Tibial nerve (tissue), 4 donors: ENCODE measurements at places on chromosomes 6 and 20. TPM values are rescaled to one million over a fixed set of nuclear protein-coding genes. Genes with fewer than 3 reads are reported as not detected.

DNA sequence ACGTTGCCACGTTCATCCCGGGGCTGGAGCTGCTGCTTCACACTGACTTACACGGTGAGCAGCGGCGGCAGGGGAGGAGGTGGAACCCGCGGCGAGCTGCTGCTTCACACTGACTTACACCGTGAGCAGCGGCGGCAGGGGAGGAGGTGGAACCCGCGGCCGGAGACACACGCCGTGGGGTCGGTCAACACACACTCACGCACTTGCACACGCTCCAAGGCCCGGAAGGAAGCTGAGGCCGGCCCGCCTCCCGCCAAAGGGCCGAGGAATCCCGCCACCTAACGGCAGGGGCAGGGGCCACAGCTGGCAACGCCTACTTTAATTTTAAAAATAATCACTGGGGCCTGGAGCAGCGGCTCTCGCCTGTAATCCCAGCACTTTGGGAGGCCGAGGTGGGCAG is 94.4 kb upstream of the FOXC1 start:
- no peak for DNase-seq

DNA sequence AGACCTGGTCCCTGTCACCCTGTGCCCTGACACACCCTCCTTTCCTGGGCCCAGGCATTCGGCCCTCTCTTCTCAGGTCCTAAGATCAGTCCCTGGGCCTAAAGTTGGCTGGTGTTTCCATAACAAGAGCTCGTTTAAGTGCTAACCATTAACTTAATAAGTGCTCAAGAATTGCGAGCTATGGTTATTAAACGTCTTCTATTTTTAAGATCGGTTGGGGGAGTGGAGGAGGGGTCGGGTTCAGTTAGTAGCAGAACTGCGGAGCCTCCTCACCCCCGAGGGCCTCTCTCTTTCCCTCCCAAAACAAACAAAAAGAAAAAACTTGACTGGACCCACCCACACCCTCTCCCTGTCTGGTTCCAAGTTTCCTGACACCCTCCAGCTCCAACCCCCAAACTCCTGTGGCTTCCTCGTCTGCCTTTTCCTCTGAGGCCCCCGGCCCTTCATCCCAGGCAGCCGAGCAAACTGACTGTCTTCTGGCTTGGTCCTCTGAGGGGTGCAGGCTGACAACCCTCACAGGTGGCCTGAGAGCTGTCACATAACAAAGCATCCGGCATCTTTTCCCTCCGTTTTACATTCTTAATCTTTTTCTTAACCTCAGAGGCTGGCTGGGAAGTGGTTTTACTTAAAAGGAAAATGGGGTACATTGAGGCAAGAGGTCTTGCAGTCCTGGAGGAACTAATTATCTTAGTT is 2.0 kb downstream of the STK35 start:
- no peak for DNase-seq

SLA2 gene
- 0.30 TPM for total RNA-seq

HLA-DPB1 gene
- 61.8 TPM for total RNA-seq

- no peak for DNase-seq
Observed at GRCh38 chr20:8043687-8044282, 24.2 kb upstream of the TMX4 start.

DNA sequence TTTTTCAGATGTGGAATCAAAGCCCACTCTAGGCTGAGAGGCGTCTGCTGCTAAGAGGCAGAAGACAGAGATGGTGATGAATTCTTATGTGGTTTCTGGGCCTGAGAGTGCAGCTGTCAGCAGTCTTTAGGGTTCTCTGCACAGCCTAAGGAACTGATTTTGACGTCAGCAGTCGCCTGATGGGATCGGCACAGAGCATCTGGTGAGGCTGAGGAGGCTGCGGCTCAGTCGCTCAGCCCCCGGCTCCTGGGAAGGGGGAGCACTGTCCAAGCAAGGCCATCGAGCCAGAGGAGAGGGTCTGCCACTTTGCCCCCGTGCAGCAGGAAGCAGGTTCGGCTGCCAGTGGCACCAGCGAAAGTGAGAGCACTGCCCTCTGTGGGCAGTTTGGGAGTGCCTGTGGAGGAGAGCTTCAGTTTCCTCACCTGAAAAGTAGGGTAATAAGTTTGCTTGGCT is 92.5 kb downstream of the TCP11 start:
- DNase-seq, result no peak

REPS1 gene
- total RNA-seq, result 52.4 TPM

- DNase-seq, result no peak
Observed at GRCh38 chr6:165245287-165245686, 64.1 kb downstream of the C6orf118 start.

DNA sequence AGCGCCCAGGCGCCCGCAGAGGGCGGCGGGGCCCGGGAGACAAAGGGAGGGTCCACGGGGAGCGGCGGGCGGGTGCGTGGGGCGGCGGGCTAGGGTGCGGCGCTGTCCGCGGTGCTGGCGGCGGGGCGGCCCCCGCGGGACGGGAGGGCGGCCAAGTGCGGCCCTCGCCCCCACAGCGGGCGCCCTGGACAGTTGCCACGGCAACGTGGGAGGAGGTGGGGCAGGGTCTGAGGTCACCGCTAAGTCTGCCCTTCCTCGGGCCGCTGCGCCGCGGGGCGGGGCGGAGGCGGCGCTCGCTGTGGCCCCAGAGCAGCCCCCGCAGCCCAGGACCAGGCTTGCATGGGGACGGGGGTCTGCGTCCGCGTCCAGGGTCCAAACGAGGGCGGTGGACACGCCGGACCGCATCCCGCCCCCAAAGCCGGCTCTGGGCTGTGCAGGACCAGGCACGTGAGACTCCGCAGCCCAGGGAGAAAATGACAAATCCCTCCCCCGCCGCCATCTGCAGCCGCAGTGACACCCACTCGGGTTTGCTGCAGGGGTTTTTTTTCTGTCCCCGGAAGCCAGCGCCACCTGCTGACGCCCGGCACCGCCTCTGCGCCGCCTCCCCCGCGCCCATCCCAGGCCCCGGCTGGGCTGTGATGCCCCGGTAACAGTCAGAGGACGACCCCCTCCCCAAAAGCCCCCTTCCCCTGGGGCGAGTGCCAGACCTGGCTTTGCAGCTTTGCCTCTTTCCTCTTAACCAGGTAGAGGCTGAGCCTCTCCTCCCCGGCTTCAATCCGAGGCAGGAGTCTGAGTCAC is 36.8 kb downstream of the YTHDF1 start:
- no peak for DNase-seq

PACSIN1 gene
- 0.42 TPM for total RNA-seq

DNA sequence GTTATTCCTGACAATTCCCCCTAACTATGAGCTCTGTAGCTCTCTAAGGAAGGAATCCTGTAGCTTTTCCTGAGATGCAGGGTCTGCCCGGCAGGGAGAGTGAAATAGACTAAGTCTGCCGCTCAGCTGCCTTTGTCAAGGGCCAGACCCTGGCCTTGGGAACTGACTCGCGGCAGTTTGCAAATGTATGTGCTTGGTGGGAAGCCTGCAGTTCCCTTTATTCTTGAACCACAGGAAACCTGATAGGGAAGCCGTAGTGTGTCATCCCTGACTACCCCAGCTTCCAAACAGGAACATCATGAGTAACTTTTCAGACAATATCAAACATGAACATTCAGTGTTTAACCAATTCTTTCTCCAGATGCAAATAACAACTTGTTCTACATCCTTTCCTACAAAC is 78.7 kb upstream of the IFNGR1 start:
- no peak for DNase-seq

GRCh38 chr6:109449795-109450673 is 5.5 kb downstream of the MICAL1 start:
- DNase-seq, result no peak

- no peak for DNase-seq
Observed at GRCh38 chr20:11980263-11980662, 62.6 kb downstream of the BTBD3 start.

DNA sequence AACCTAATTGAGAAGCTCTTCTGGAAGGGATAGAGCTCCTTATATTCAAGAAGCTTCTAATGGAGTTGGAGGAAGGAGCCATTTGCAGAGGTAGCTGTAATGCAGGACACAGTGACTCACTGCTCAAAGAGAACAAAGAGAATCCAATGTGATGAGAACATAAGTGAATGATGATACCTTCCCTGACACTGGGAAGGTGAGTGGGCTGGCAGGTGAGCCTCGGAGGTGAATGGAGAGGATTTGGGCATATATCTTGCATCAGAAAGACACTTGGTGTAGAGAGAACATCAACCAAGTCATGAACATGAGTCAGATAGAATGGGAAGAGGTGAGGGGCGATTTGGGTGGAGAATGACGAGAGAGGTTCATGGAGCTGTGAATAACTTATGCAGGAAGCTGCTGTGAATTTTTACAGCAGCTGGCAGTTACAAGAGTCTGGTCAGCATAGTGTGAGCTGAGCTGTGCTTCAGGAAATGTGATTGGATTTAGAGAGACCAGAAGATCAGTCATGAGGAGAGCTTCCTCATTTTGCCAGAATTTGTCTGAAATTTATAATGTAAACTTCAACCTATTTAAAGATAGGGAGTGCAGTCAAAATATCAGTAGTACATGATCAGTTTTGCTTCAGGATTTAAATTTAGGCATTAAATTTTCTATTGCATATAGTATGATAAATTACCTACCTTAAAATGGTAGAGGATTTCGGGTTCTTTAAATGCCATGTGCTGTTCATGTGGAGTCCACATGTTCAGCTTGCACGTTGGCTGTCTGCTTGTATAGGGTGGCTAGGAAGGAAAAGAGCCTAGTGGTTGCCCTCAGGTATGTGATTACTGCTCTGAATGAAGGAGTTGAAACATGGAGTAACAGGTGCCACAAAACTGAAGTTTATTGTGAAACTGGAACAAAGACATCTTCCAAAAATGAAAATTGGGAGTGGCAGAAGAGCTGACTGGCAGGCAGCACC is 59.2 kb upstream of the KIF25 start:
- DNase-seq, result no peak

- no peak for DNase-seq
Observed at GRCh38 chr6:130896249-130896648, 69.0 kb downstream of the SMLR1 start.

ZBTB46 gene
- total RNA-seq, result 12.9 TPM

DNA sequence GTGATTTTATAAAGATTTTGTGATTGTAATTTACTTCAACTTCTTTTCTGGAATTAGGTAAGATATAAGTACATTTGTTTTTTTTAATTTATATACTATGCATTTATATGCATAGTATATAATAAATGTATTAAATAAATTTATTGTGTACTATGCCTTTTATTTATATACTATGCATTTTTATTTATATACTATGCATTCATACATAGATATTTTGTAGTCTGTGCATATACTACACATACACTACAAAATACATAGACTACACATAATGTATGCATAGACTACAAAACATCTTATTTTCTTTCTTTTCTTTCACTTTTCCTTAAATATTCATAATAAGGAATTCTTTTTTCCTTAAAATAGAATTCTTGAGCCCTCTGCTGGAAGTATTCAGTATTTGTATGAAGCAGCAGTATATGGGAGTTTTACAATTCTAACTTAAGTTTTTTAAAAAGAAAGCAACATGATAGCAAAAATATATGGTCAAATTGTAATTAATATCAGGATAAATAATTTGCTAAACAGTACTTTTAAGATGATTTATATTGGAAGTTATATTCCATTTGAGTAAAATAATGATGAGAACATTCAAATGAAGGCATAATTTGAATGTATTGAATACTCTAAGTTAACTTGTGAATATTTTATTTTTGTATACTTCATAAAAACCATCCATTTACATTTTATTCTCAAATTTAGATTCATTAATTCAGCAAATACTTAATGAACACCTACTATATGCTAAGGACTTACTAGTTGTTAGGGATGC is 129.3 kb downstream of the KLHL32 start:
- DNase-seq, result no peak

- DNase-seq, result no peak
Observed at GRCh38 chr6:141199074-141199473, 933.7 kb upstream of the GJE1 start.

PSORS1C1 gene
- total RNA-seq, result 2.4 TPM

GRCh38 chr6:52691718-52692117 is 20.8 kb downstream of the TMEM14A start:
- DNase-seq, result no peak

- no peak for DNase-seq
Observed at GRCh38 chr6:13702809-13703302, 8.8 kb downstream of the RANBP9 start.

GRCh38 chr6:166996406-166996805 is 2.8 kb upstream of the CEP43 start:
- no peak for DNase-seq

- DNase-seq, result no peak
Observed at GRCh38 chr6:168332020-168332419, 12.4 kb upstream of the DACT2 start.

GRCh38 chr6:156585859-156586258 is 191.3 kb upstream of the ARID1B start:
- no peak for DNase-seq

DNA sequence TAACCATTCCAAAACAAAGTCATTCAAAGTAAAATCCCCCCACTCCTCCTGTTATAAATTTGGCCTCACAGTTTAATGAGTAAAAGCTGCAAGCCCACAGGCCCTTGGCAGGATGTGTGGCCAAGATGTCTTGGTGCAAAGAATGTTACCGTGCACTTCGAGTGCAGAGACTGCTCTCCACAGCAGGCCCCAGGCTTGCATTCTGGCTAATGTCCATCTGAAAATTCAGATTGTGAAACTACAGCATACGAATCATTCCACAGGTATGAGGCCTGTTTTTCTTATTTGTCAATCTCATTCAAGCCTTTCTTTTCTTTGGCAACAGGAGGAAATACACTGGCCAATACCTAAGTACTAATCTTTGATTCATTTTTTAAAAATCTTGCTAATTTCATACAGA is 7.1 kb downstream of the RPS6KA2 start:
- DNase-seq, result peak; percentile 71

NRSN1 gene
- total RNA-seq, result not detected

DNA sequence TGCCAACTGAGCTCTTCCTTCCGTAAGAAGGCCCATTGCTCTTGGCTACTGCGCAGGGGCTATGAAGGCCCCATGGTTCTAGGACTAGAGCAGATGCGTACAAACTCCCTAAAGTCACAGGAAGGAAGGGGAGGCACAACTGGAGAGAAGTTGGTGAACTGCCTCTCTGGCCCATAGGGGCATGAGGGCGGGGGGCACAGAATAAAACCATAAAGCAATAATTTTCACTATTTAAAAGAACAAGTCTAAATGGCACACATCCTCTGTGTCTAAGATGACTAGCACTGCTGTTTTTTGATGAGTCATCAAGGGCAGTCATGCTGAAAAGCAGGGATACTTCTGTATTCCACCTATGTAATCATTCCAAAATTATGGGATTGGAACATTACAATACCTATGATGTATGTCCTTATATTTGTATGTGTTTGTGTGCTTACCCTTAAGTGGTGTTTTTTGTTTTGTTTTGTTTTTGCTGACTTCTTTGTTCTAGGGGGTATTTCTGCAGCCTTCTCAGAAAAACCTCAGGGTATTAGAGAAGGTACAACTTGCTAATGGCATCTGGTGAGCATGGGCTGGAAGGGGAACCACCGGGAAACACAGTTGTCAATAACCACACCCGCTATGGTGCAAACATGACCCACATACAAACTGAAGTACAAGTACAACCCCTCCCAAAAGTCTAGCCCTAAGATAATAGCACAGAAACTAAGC is 36.9 kb downstream of the B4GALT5 start:
- DNase-seq, result no peak
